AG09309 (cell line): ENCODE measurements at places on chromosomes 2 and 18.

- DNase-seq = no peak
Measured at GRCh38 chr2:163646687-163647086, 89.1 kb downstream of the FIGN start.

- no peak for DNase-seq
Measured at GRCh38 chr18:56649996-56650395, 1.2 kb upstream of the WDR7 start.

DNA sequence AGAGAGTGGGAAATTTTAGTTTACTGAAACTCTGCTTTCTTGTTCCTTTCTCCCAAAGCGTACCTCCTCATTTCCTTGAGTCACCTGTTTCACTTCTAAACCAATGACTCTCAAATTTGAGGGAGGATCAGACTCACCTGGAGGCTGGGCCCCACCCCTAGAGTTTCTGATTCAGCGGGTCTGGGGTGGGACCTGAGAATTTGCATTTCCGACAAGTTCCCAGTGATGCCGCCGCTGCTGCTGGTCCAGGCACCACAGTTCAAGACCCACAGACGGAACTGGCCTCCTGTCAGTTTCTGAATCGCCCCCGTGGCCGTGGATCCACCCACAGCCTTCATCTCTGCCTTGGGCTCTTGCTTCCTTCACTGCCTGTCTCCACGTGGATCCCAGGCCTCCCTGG is 44.9 kb upstream of the PELI1 start:
- no peak for DNase-seq

GRCh38 chr2:207967121-207967520 is 58.2 kb downstream of the PLEKHM3 start:
- DNase-seq = no peak

DNA sequence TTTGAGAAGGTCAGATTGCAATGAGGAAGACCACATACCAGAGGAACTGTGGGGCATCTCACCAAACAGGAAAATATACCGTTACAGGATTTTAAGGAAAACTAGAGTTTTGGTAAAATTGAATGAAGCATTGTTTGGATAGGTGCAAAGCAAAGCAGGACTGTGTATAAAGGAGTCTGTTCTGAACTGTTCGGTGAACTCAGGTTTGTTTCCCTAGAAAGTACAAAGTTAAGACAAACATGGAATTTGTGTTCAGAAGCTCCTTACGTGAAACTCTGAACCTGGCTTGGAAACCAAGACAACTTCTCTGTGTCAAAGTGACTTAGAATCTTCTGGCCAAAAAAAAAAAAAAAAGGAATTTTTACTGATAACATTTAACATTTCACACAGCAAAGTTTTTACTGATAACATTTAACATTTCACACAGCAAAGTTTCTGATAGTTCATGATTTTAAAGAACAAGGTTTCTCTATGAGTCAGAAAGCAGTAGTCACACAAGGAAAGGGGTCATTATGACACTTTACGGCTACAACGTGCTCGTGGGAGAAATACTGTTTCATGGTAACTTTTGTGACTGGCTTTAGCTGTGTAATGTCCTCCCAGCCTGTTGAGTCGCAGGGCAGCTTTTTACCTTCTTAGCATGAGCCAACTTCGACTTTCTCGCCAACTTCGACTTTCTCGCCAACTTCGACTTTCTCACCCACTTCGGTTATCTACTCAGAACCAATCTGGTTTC is 21.2 kb upstream of the TET3 start:
- DNase-seq = no peak
